ENCODE measurements at places on chromosomes 7 and 10.
A peak's percentile ranks its signal among the peaks of the same experiment; 100 is the strongest.

DNA sequence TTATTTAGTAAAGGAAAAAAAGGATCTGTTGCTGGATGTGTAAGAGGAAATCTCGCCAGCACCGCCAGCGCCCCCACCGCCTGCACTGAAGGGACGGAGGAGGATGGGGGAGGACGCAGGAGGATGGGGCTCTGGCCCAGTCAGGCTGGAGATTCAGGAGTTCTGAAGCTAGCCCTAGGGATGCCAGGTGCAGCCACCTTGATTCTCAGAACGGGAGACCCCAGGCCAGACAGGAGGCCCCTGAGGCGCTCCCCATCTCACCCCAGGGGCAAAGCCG, 1.3 kb downstream of the CAMK2B start:
- no peak for DNase-seq

- peak; percentile 16 for DNase-seq
These were observed 11.7 kb downstream of the POLL start for GRCh38 chr10:101576211-101576863.

DNA sequence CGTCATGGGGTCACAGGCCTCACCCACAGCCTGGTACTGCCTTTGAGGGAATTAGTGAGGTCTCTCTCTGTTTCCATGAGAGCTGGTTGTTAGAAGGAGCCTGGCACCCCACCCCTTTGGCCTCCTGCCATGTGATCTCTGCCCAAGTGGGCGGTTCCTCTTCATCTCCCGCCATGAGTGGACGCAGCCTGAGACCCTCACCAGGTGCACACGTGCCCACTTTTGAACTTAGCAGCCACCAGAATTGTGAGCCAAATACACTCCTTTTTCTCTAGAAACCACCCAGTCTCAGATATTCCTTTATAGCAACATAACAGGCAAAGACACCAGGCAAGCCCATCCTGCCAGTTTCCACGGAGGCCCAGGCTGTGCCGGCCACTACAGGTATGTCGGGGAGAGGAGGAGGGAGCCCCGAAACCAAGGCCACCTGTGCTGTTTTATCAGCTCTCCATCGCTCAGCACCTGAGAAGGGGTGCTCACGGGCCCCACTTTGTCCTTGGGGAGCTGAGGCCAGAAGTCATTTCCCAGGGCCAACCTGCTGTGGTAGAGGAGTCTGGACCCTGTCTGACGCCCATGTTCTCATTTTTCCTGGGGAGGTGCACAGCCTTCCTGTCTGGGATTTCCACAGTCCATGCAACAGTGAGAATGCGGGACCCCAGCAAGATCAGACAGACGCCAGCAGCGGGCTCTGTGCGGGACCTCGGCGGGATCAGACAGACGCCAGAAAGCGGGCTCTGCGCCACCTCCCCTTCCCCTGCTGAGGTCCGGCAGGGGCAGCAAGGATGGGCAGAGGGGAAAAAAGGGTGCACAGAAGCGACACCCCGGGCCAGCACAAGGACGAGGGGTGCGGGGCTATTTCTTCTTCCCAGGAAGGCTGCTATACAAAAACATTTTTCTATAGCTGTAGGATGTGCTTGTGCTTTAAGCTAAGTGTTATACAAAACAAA, 220.5 kb downstream of the ELFN1 start:
- DNase-seq, result no peak

DNA sequence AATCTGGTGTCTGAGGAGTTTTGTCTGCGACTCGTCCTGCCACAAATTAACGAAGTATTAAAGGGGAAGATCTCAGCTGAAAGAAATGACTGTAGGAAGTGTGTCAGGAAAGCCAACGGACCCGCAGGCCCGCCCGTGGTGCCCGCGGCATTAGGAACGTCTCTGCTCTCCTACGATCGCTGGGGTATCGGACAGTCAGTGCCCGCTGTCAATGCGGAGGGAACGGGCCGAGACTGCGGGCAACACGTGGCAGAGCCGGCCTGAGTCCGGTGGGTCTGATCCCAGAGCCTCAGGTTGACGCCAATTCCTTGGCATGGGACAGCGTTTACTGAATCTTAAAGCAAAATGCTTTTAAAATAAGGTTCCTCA, 128.7 kb downstream of the KBTBD2 start:
- no peak for DNase-seq

- no peak for DNase-seq
These were observed 185.0 kb upstream of the TCERG1L start for GRCh38 chr10:131496351-131497052.

GRCh38 chr10:77284797-77285196, 352.8 kb downstream of the KCNMA1 start:
- DNase-seq, result no peak

GRCh38 chr7:29574659-29575058, 11.0 kb downstream of the PRR15 start:
- no peak for DNase-seq

- no peak for DNase-seq
These were observed 29.4 kb upstream of the C10orf71 start for GRCh38 chr10:49269523-49269922.

- peak; percentile 70 for DNase-seq
These were observed 3.1 kb upstream of the PAPSS2 start for GRCh38 chr10:87656431-87657072.

- peak; percentile 97 for DNase-seq
These were observed 61.9 kb downstream of the TES start for GRCh38 chr7:116271963-116272886.

GRCh38 chr7:44981035-44981706, 2.4 kb upstream of the MYO1G start:
- no peak for DNase-seq

DNA sequence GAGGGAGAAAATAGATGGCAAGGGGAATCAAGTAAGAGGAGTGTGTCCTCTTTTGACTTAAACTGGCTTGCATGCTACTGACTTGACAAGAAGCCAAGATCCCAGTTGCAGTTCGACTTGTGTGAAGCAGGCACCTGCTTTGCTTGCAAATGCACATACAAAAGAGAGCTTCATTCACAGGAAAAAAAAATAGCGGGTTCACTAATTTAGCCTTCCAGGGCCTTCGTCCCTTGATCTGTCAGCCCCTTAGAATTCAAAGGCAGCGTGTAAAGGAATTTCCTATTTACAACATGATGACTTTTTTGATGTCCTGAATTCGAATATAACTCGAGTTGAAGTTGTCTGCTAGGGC, 192.1 kb downstream of the CELF2 start:
- no peak for DNase-seq

- DNase-seq, result no peak
These were observed 730.9 kb downstream of the GRID1 start for GRCh38 chr10:85635650-85636049.

- no peak for DNase-seq
These were observed 88.5 kb downstream of the PPP1R17 start for GRCh38 chr7:31775556-31775955.

GRCh38 chr7:36661135-36661840, 63.0 kb downstream of the AOAH start:
- peak; percentile 61 for DNase-seq

GRCh38 chr7:14381306-14381705, 391.8 kb upstream of the ETV1 start:
- peak; percentile 30 for DNase-seq

GRCh38 chr10:28411136-28411460, 108.2 kb upstream of the MPP7 start:
- DNase-seq, result no peak

GRCh38 chr10:99983280-99983988, 26.3 kb downstream of the DNMBP start:
- DNase-seq, result peak; percentile 94

GRCh38 chr10:74924251-74924963, 98.0 kb downstream of the KAT6B start:
- DNase-seq, result peak; percentile 95

GRCh38 chr10:60293581-60294175, 96.0 kb downstream of the ANK3 start:
- DNase-seq, result peak; percentile 54

- DNase-seq, result no peak
These were observed 166.0 kb upstream of the ZMIZ1 start for GRCh38 chr10:78902815-78903214.
